ENCODE measurements at places on chromosomes 4 and X. TPM values are rescaled to one million over a fixed set of nuclear protein-coding genes. Genes with fewer than 3 reads are reported as not detected.

NCAPG gene
- total RNA-seq: 12.2 TPM

GUCY1B1 gene
- total RNA-seq: 115 TPM

PF4V1 gene
- 1.6 TPM for total RNA-seq

MAGED4B gene
- total RNA-seq: 112 TPM

ASIC5 gene
- not detected for total RNA-seq

PLAC8 gene
- total RNA-seq: 2.1 TPM
